ENCODE measurements at places on chromosomes 6 and 20. TPM values are rescaled to one million over a fixed set of nuclear protein-coding genes. Genes with fewer than 3 reads are reported as not detected.

Gene SLC32A1
- not detected for total RNA-seq

- no peaks in the 10 kb centered on the region for H3K27me3 ChIP-seq
- no peak for DNase-seq
- H3K4me1 ChIP-seq: peaks cover 16% of the 10 kb centered on the region
- no peak overlapping the region for H3K4me3 ChIP-seq
These were observed 88.2 kb downstream of the GJA1 start for GRCh38 chr6:121523628-121524027.

Gene CLPSL2
- not detected for total RNA-seq

- H3K27me3 ChIP-seq: no peaks in the 10 kb centered on the region
- H3K36me3 ChIP-seq: no peaks in the 10 kb centered on the region
- no peak overlapping the region for H3K27ac ChIP-seq
- H3K4me1 ChIP-seq: peaks cover 3% of the 10 kb centered on the region
These were observed 4.2 kb downstream of the ENTPD6 start for GRCh38 chr20:25199473-25200260.

- no peaks in the 10 kb centered on the region for H3K27me3 ChIP-seq
- H3K4me3 ChIP-seq: no peak overlapping the region
- peaks cover 5% of the 10 kb centered on the region for H3K4me1 ChIP-seq
- H3K27ac ChIP-seq: no peak overlapping the region
These were observed 9.6 kb upstream of the SLC2A10 start for GRCh38 chr20:46699651-46700359.

Gene SLC35F1
- total RNA-seq: 0.24 TPM

Gene PACRG
- total RNA-seq: 0.32 TPM

Gene FILIP1
- 6.0 TPM for total RNA-seq

- no peaks in the 10 kb centered on the region for H3K4me1 ChIP-seq
- H3K27ac ChIP-seq: no peak overlapping the region
- no peaks in the 10 kb centered on the region for H3K27me3 ChIP-seq
- no peaks in the 10 kb centered on the region for H3K36me3 ChIP-seq
- no peak overlapping the region for H3K4me3 ChIP-seq
These were observed 1.9 kb upstream of the MYLK4 start for GRCh38 chr6:2752477-2753109.

- no peaks in the 10 kb centered on the region for H3K4me1 ChIP-seq
- H3K36me3 ChIP-seq: no peaks in the 10 kb centered on the region
- H3K27ac ChIP-seq: no peak overlapping the region
- no peak for DNase-seq
These were observed 7.9 kb downstream of the EPB41L1 start for GRCh38 chr20:36162272-36162966.

GRCh38 chr20:8227293-8227692 is 95.2 kb downstream of the PLCB1 start:
- H3K36me3 ChIP-seq: no peaks in the 10 kb centered on the region
- H3K4me3 ChIP-seq: no peak overlapping the region
- no peak for DNase-seq
- no peak overlapping the region for H3K27ac ChIP-seq
- no peaks in the 10 kb centered on the region for H3K27me3 ChIP-seq

Data from hepatocyte (in vitro differentiated cells).